ENCODE measurements at places on chromosomes 5 and 9.

DNA sequence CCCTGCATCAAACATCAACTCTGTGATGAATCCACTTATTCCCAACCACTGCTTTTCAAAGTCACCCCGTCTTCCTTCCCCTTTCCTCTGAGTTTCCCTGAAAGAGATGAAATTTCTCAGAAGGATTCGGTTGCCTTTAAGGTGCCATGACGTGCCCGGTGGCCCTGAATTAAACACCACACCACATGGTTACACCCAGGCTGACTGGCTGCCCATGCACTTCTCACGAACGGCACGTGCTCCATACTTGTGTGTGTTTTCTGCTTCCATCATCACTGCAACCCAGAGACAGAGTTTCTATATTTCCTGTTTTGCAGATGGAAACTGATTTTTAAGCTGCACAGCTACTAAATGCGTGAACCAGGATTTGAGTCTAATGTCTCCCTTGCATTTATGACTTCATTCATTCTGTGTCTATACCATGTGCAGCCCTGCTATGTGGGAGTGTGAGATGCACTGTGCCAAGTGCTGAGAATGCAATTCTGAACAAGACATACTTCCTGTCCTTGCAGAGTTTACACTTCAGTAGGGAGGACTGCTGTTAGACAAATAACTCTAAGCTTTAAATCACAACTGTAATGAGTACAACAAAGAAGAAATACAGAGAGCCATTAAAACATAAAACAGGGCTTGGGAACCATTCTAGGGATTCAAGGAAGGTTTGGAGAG lies 162.9 kb downstream of the NXNL2 start:
- DNase-seq: no peak

DNA sequence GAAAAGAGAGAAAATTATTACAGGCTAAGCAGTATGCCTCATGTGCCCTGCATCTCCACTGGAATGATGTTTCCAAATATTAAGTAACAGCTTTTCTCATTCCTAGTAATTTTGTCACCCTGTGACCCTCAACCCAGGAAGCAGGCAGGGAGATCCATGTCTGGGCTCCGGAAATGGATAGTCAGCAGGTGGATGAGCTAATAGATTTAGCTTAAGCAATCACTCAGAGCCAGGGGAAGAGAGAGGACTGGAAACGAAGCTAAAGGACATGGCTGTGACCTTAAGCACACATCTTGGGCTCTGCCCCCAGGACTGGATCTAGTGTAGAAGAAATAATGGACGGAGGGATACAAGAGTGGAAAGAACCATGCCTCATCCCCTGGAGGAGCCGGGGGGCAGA lies 89.5 kb downstream of the ARSB start:
- DNase-seq: no peak

DNA sequence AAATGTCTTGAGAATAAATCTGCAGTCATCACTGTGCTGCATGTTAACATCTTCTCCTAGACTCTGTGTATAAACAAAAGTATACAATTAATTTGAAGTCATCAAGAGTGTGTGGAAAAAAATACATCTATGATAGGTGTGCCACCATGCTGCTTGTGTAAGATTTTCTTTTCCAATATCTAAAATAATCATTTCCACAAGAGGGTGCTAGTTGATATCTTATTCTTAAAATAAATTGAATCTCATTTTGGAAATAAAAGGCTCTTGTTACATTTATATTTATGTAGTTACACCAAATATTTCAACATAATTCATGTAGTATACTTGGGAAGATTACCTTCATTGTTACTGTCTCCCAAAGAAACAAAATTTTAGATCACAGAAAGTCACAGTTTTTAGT lies 14.1 kb upstream of the MOCS2 start:
- DNase-seq: no peak

GRCh38 chr9:93306579-93307091 lies 122.7 kb downstream of the WNK2 start:
- no peak for DNase-seq

DNA sequence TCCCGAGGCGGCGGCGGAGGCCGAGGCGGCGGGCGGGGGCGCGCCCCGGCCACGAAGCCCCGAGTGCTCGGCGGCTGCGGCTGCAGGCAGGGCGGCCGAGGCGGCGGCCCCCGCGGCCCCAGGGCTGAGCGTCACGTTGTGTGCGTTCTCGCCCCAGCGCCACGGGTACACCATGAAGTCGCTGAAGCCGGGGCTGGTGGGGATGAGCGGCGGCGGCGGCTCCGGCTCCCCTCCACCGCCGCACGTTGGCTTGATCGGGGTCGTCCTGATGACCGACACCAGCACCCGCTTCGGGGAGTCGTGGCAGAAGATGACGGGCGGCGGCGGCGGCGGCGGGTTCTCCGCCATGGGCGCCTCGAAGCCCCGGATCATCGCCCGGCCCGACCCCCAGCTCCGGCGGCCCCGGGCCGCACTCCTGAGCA lies 498 bp downstream of the ZNF367 start:
- DNase-seq: no peak

DNA sequence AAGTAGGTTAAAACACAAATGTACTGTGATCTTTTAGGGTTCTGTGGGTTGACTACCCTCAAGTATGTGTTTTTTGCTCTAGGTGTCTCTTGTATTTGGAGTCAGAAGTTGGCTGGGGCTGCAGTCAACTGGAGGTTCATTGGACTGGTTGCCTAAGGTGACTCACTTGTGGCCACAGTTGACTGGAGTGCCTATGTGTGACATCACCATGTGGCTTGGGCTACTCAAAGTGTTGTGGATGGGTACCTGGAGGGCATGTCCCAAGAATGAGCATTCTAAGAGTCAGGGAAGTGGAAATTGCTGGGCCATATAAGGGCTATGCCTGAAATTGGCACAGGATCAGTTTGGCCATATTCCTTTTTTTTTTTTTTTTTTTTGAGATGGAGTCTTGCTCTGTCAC lies 27.4 kb downstream of the SNX30 start:
- no peak for DNase-seq

DNA sequence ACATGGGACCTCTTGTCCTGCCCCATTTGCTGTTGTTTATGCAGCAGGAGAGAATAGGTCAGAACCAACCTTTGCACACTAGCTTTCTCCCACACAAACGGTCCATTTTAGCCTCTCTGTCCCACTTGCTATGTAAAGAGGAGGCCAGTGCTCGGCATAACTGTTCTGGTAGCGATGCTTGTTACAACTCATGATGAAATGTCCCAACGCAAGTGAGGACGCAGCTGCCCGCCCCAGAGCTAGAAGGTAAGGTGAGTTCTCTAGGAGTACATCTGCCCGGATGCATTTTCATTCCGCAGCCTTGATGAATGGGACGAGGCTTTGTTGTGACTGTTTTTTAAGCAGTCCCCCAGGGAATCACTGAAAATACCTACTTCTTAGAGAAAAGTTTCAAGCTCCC lies 14.1 kb downstream of the S1PR3 start:
- DNase-seq: no peak

Data from HCT116 (cell line).